HCT116 (cell line): ENCODE measurements at places on chromosomes 12 and 14.

DNA sequence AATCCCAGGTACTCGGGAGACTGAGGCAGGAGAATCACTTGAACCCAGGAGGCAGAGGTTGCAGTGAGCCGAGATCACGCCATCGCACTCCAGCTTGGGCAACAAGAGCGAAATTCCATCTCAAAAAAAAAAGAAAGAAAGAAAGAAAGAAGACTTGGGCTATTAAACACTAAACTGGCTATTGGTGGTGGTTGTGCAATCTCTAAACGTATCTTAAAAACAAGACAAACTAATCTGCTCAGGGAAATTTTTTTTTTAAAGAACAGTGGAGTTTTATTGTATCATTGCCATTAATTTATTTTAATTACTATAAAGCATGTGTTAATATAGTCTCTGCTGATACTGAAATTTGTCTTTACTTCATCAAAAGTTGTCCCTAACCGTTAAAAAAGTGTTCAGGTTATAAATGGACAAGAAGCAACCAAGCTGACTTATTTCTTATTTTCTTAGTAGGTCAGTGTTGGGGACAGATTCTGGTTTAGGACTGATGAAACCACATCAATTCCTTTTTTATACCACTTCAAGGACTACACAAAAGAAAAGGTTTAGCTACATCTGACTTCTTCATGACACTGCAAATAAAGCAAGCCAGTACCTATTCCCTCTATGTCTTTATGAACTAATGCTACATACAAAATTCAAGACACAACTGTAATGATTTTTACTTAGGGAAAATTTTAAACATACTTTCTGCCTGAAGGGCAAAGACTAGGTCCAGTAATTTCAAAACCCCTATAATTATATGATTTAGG lies 68.7 kb upstream of the KRAS start:
- no peak for DNase-seq

DNA sequence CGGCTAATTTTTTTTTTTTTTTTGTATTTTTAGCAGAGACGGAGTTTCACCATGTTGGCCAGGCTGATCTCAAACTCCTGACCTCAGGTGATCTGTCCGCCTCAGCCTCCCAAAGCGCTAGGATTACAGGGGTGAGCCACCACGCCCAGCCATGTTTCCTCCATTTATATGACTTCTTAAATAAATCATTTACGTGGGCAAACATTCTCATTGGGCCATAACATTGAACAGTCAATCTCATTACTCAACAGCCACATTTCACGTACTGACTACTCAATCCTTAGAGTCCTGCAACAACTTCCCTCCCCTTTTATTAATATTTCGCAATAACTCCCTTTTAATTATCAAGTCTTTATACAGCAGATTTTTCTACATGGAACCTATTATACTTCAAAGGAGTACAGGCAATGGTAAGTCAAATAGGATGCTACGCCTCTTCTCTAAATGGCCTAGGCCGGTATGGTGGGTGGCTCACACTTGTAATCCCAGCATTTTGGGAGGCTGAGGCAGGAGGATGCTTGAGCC lies 7.4 kb upstream of the CSRNP2 start:
- no peak for DNase-seq

GRCh38 chr14:92751819-92752218 lies 3.4 kb upstream of the LGMN start:
- no peak for DNase-seq

DNA sequence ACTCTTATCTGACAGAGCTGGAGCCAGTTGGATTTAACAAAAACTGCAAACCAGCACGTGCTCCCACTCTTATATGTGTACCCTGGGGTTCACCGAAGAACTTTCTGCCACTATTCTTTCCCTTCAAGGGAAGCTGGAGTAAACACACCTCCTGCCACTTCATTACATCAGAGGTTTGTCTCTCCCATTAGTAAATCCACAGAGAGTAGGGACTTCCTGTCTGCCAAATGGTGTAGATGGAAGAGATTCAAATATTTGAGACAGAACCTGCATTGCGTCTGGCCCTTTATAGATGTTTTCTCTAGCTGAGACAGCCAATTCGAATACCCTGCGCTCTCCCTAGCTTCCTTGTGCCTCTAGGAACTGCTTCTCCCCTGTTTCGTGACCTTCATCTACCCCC lies 29.1 kb upstream of the AEBP2 start:
- DNase-seq: no peak

DNA sequence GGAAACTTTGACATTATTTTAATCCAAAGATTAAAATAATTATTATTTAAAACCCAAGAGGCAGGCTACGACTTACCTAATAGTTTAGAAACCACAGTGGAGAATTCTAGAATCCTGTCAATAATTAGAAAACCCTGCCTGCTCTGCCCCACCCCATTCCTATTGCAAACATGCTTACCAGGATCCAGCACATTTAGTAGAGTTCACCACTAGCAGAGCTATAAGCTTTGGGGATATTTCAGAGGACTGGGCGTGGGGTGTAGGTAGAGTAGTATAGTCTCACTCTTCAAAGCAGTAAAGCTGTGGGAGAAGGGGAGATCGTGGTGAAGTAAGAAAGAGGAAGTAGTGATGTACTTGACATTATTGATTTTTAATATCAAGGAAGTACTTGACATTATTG lies 100.3 kb downstream of the FIGNL2 start:
- no peak for DNase-seq

- DNase-seq: no peak
These were observed 31.8 kb upstream of the CLEC4E start for GRCh38 chr12:8572507-8572906.

DNA sequence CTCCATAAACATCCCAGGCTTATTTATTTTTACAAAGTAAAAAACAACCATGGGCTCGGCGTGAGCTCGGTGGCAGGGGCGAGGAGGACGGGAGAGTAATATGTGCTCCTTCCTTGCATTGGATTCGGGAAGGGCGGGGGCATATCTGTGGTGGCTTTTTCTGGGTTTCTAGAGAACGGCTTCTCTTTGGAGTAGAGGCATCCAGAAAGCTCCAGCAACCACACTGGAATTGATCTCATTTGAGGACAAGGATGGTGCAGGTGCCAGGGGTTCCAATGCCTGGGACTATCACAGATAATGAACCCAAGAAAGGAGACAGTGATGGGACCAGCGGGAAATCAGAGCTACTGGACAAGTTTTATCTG lies 18.9 kb downstream of the ADGRD1 start:
- no peak for DNase-seq

DNA sequence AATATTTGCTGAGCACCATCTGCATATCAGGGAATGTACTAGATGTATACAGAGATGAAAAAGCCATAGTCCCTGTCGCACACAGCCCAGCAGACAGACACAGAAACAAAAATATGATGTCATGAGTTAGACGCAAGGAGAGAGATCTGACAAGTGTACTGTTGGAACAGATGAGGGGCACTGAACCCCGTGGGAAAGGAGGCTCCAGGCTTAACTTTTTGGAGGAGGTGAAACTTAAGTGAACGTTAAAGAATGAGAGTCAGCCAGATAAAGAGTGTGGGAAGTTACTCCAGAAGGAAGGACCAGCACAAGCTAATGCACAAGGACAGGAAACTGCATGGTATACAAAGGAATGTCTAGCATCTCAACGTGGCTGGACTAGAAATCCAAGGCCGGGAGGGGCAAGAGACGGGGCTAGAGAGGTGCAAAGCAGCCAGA lies 2.5 kb upstream of the ACTN1 start:
- no peak for DNase-seq

- no peak for DNase-seq
These were observed 59.1 kb upstream of the TMEM263 start for GRCh38 chr12:106896603-106897002.

DNA sequence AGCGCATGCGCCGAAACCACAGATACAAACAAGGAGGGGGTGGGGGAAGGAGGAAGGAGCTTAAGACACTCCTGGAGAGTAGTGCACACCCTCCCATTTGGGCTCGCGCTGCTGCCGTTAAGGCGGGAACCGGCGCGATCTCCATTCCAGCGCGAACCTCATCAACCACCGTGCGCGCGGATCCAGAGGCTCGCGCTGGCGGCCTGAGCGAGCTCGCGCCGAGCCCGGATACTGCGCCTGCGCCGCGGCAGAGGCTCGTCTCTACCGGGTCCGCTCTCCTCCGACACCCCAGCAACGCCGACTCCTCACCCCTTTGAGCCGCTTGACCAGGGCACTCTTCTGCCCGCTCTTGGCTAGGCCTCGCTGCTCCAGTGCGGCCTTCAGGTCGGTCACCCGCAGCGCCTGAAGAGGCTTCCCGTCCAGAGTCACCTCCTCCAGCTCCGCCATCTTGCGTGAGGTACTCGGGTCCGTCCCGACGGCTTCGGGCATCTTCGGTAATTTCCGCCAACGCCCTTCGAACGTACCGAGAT lies at the start of gene ACIN1:
ACIN1 (minus strand) TSS at position 471 of the 530 bp plus-strand sequence; CDS start at position 447, 24 bp downstream.
- peak; percentile 74 for DNase-seq

DNA sequence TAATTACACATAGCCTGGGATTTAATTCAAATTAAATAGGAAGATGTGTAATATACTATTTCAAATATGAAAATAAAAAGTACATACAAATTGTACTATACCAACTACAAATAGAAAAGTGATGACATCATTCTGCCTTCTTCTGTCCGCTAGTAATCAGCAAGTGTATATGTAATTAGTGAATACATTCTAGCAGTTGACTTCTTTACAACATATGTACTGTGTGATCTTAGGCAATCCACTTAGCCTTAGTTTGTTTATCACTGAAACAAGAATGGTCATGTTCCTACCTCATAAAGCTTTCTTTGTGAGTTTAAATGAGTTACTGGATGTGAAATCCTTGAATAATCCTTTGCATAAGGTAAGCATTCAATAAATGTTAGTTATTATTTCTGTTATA lies 7.8 kb upstream of the LUM start:
- no peak for DNase-seq

GRCh38 chr14:104604458-104605449 lies at the start of gene TMEM179:
TSS of gene TMEM179 (minus strand) at chr14:104604772. CDS start at chr14:104604741, 31 bp downstream.
- DNase-seq: no peak

GRCh38 chr12:55736780-55737580 lies 5.9 kb upstream of the GDF11 start:
- peak; percentile 91 for DNase-seq

DNA sequence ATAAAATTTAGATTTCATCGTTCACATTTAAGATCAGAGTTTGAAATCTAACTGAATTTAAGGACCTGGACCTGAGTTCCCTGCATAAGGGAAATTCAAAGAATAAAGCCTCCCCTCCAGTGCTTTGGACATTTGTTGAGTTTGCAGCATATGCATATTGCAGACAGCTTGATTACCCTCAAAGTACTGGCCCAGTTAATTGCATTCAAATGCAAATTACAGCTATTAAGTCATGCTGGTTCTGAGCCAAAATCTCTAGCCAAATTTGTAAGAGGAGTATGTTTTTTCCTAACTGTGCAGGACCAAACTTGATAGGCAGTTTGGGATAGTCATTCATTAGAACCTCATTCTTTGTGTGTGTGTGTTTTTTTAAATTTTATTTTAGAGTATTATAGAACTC lies 9.1 kb upstream of the KIF21A start:
- DNase-seq: no peak

GRCh38 chr12:120214626-120215356 lies 13.9 kb upstream of the RPLP0 start:
- DNase-seq: no peak

GRCh38 chr12:59977779-59978178 lies 381.9 kb downstream of the SLC16A7 start:
- DNase-seq: no peak

DNA sequence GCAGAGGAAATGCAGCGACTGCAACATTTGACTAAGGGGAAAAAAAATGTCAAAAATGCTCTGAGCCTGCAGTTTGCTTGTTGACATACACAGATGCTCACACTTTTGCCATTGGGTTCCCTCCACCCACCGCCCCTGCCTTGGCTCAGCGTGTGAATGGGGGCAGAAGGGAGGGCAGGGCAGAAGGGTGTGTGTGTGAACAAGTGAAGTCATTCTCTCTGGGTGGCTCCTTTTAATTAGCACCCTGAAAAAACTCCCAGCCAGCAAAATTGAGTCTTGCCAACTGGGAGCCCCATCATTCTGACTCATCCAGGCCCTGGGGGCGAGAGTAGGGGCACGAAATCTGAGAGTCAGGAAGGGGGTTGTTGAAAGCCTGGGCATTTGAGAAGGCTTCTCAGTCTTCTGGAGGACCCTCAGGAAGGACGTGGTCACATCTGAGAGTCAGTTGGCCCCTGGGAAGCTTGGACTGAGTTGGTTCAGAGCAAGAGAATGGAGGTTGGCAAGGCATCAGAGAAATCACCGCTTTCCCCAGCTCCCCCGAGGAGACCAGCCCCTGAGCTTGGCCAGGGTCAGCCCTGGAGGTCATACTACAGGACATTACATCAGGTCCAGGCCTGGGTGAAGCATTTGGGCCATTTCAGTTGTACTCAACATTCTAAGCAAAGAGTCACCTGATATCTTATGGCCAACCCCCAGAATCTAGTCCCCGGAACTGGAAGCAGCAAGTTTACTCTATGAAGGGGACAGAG lies 22.7 kb upstream of the KRT78 start:
- no peak for DNase-seq

DNA sequence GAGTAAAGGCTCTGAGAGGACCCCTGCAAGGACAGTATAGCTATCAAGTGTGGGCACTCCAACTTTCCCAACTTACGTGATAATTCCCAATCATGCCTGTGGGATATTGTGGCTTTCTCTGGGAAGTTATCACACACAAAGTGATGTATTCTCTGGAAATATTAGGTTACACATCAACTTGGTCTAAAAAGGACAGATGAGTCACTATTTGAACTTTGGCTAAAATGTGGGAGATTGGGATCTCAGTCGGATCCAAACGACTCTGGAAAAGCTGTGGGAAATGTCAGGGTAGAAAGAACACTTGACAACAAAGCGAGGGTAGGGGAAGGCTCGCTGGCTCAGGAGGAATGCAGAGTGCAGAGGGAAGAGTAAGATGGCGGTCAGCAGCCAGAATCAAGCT lies 1048.9 kb downstream of the BCL11B start:
- DNase-seq: no peak

GRCh38 chr12:52321418-52321817 lies 220 bp upstream of the KRT83 start:
- no peak for DNase-seq

- no peak for DNase-seq
These were observed 1501.8 kb downstream of the AACS start for GRCh38 chr12:126567016-126567415.

DNA sequence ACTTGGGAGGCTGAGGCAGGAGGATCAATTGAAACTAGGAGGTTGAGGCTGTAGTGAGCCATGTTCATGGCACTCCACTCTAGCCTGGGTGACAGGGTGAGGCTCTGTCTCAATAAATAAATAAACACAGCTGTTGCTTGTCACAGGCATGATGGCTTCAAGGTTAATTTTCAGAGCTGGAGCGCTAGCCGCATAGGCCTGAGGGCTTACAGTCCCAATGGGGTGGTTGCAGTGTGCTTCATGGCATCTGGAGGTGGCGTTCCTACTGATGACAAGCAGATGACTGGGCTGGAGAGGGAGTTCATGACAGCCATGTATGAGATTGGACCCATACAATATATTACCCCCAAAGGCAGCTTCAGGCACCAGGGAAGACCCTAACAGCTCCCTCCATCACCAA lies 1.6 kb upstream of the FMNL3 start:
- no peak for DNase-seq

GRCh38 chr12:49121047-49121696 lies 10.0 kb downstream of the TUBA1B start:
- peak; percentile 69 for DNase-seq

DNA sequence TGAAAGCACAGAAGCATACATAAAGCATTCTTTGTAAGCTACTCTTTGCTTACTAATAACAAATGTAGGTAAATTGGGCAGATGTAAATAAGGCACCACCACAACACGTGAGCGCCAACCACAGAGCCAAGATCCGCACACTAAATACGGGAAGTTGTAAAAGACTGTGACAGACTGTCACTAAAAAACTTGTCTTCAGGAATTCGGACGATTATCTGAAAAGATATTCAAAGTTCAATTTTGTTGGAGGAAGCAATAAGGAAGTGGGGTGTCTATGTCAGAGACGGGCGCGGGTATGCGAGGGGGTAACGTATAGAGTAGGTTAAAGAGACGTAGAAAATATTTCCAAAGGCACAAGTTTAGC lies 1.5 kb upstream of the HSP90B1 start:
- no peak for DNase-seq
